ENCODE measurements at places on chromosomes 3 and 15.

GRCh38 chr3:40523781-40524180 is 979 bp upstream of the ZNF621 start:
- no peak for DNase-seq

- DNase-seq: no peak
Observed at GRCh38 chr15:97156739-97157265, 803.7 kb upstream of the ARRDC4 start.

DNA sequence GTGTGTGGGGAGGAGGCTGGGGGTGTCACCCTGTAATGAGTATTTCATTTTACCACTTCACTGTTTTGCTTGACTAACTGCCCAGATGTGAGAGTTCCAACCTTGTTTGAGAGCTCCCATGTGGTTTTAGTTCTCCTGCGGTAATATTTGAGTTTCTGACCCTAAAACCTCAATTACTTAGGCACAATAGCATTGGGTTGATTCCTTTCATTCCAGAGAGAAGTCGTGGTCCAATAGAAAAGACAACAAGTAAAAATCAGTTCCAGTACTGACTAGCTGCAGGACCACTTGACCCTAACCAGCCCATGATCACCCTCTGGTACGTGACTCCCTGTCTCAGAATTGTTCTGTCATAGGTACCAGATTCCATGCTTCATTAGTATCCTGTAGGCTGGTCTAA is 630.4 kb downstream of the CADM2 start:
- no peak for DNase-seq

- DNase-seq: no peak
Observed at GRCh38 chr15:87038404-87038803, 958.7 kb downstream of the AGBL1 start.

- DNase-seq: no peak
Observed at GRCh38 chr3:106678657-106679390, 698.4 kb upstream of the CCDC54 start.

GRCh38 chr15:27731776-27732175 is 367.3 kb downstream of the OCA2 start:
- DNase-seq: no peak

DNA sequence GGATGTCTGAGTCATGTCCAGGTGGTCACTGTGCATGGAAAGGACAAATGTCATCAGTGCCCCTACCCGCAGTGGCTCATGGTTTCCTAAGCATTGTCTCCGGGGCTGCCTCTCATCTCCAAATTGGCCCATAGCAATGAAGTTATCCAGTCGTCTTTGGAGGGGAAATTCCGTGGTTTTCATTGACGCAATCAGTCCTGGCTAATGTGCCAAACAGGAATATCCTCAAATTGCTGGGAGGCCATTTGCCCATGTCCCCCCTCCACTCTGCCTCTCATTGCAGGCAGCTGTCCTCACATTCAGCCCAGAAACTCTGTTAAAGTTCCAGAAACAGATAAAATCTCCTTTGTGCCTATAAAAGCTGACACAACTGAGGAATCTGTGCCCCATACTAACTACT is 81.6 kb downstream of the MCTP2 start:
- no peak for DNase-seq

DNA sequence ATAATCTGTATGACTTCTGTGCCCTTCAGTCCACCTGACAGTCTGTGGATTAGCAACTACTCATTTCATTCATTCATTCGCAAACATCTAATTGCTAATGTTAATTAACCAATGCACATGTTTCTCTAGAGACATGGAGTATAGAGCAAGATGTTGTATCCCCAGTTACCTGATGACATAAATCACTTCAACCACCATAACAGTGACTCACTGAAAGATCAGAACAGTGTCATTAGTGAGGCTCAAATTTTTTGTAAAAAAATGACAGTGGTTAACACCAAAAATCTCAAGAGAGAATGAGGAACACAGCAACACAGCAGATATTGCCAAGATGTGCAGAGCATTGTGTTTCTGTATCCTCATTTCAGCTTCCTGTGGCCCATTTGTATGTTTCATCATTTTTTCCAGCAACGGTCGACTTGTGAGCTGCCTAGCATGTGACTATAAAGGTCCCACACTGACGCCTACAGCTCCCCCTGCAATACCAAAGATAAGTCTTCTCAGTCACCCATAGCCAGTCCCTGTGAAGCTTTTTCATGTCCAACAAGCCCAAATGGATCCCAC is 3.7 kb upstream of the PLD1 start:
- no peak for DNase-seq
